OCI-M1 (cell line): ENCODE measurements at places on chromosomes 1 and 21.

GRCh38 chr1:92066321-92066720 lies 8.9 kb downstream of the SETSIP start:
- no peak for DNase-seq

DNA sequence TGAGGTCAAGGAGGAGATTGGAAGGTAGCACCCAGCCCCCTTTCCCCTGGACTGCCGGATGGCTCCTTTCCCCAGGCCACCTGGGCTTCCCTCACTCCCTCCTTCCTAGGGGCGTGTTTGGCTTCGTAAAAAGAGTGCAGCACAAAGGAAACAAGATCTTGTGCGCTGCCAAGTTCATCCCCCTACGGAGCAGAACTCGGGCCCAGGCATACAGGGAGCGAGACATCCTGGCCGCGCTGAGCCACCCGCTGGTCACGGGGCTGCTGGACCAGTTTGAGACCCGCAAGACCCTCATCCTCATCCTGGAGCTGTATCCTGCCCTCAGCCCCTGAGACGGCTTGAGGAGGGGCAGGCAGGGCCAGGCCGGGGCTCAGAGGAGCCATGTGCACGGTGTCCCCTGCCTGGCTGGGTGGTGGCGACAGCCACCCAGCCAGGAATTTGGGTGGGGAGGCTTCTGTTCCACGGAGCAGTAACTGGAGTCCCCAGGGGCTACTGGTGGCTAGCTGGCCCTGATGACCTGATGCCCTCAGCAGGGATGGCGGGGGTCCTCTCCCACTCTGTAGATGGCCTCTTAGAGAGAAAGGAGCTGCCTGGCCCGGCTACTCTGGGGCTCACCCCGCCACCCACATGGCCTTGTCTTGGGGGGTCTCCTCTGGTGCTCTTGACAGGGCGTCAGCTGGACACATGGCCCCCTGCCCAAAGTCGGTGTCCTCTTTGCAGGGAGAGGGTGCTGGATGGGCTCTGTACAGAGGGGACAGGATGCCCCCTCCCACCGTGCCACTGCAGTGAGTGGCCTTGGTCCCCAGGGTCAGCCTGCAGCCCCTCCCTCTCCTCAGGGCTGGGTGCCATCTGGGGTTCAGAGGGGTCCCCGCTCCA lies 39.5 kb downstream of the TRIM11 start:
- no peak for DNase-seq

- DNase-seq, result no peak
These were observed 251.8 kb upstream of the FGGY start for GRCh38 chr1:59045137-59045536.

DNA sequence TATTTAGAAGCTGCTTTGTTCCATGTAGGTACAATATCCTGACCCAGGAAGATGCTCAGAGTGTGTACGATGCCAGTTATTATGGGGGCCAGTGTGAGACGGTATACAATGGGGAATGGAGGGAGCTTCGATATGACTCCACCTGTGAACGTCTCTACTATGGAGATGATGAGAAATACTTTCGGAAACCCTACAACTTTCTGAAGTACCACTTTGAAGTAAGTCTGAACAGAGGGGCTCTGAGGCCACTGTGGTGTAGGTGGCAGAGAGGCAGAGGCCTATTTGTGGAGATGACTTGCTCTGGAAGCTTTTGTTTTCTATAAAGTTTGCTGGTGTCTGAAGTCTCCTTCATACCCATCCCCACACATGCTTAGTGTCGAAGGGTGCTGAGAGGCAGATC lies 26.8 kb downstream of the C8A start:
- DNase-seq, result no peak

DNA sequence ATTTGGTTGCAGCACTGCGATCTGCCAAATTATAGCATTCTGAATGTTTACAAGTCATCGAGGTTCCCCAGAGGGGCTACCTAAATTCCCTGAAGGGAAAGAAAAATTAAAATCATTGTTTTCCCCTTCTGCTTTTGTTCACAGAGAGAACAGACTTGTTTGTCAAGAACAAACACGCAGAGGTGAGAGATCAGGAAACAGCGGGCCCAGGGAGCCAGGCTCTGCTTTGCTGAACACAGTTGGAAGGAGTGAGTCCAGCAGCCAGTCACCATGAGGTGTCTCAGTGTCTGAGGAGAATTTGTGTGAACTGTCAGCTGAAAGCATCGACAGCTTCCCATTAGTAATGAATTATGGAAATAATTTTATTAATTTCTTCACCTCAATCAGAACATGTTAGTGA lies 52.5 kb downstream of the RWDD3 start:
- DNase-seq, result no peak

DNA sequence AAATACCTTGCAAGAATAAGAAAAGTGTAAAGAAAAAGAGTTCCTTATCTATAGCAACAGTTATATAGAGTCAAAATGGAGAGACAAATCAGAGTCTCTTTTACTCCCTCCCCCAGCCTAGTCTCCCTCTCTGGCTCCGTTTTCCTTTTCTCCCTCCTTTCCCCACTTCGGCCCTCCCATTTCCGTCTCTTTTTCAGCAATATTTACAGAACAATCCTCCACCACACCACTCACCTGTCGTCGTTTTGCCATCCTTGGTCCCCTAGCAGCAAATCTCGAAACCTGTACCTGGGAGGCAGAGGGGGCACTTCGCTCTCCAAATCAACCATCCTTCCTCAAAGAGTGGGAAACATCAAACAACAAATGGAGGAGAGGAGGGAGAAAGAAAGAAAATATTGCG lies 259 bp downstream of the KCNT2 start:
- peak; percentile 55 for DNase-seq

DNA sequence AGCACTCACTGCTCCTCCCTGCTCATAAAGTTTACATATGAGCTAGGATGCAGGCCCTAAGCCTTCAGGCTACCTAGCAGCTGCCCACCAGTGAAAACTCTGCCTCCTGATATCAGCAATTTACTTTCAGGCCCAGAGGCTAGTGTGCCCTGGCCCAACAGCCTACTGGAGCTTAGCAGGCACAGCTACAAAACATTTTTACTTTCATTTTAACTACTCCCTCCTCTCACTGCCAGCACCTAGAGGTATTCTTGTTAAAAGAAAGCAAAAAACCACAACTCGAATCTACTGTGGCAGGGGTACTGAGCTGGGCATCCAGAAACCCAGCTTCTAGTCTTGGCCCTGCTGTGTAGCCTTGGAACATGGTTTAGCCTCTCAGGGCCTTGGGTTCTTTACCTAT lies 5.8 kb upstream of the LORICRIN start:
- peak; percentile 35 for DNase-seq

DNA sequence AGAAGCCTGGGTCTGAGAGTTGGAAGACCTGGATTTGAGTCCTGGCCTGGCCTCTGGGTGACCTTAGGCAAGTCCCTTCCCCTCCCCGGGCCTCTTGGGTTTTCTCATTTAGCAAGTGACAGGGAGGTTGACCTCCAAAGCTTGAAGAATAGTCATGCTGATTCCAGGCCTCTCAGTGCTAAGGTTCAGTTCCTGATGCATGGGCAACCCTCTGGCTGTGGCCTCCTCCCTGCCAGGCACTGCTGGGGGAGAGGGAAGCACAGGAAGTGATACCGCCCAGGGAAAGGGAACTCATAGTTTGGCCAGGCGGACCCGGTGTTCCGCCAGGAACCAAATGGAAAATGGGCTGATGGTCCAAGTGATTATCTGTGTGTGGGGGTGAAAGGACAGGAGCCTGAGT lies 23.6 kb upstream of the WASF2 start:
- no peak for DNase-seq

DNA sequence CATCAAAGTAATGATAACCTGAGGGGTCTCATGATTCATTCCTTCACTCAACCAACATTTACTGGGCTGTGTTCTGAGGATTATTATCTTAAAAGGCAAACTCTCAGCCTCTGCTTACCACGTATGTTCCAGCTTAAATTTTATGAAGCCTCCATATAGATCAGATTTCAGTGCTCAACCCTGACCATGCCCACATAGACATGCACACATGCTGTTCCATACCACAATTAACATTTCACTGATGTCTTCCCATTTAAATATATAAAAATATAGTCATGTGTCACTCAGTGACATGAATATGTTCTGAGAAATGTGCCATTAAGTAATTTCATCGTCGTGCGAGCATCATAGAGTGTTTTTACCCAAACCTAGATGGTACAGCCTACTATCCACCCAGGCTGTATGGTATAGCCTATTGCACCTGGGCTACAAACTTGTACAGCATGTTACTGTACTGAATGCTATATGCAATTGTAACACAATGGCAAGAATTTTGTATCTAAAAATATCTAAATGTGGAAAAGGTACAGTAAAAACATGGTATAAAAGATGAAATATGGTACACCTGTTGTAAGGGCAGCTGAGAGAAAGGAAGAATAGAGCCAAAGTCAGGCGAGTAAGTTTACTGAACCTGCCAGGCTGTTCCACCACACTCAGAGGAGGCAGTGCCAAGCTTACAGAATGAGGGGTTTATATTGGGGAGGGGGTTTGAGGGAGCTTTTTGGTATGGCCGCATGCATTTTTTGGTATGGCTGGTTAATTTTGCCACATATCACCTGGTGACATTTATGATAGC lies 134.7 kb upstream of the ETV3 start:
- no peak for DNase-seq

DNA sequence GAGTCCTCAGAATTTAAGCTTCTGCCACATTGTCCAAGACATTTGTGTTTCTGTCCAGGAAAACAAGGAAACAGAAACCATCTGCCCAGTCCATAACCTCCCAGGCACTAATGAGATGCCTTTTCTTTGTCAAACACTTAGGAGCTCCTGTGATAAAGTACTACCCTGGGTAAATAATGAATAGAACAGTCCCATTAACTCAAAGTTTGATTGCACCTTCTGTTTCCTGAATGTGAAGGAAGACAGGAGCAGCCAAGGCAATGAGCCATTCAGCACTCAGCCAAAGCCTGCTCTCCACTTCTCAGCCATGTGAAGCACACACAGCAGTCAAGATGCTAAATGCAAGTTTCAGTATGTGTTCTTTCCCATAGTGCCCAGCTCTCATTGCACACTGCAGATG lies 199.8 kb downstream of the SEC16B start:
- no peak for DNase-seq

- no peak for DNase-seq
These were observed 33.7 kb downstream of the XCL2 start for GRCh38 chr1:168509875-168510791.

GRCh38 chr1:169108863-169109560 lies 2.5 kb downstream of the ATP1B1 start:
- DNase-seq, result peak; percentile 36

GRCh38 chr1:81387446-81387845 lies 413.3 kb upstream of the ADGRL2 start:
- no peak for DNase-seq
